ENCODE measurements at places on chromosomes 11 and 22. TPM values are rescaled to one million over a fixed set of nuclear protein-coding genes. Genes with fewer than 3 reads are reported as not detected.
A peak's percentile ranks its signal among the peaks of the same experiment; 100 is the strongest.

C22orf42 gene
- not detected for total RNA-seq

SLC5A12 gene
- total RNA-seq, result 0.88 TPM

RANGAP1 gene
- total RNA-seq, result 29.8 TPM

DNA sequence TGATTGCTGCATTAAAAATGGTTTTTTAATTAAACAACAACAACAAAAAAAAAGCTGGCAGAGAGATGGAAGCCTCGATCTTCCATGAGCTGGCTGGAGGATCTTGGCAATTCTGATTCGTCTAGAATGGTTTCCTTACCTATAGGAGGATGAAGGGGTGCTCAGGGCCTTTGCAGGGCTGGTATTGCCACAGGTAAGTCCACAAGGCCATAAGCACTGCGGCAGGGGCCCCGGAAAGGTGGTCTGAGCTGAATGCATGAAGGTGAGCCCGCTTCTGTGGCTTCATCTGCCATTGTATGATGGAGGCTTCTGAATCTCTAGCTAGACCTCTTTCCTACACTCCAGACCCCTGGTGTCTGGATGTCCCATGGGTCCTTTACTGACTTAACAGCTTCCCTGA lies 101.5 kb downstream of the TSPAN18 start:
- DNase-seq, result no peak
- H3K4me1 ChIP-seq, result no peaks in the 10 kb centered on the region
- H3K36me3 ChIP-seq, result no peaks in the 10 kb centered on the region
- H3K4me3 ChIP-seq, result no peak overlapping the region
- no peak overlapping the region for H3K27ac ChIP-seq
- H3K27me3 ChIP-seq, result peaks cover 10% of the 10 kb centered on the region

DNA sequence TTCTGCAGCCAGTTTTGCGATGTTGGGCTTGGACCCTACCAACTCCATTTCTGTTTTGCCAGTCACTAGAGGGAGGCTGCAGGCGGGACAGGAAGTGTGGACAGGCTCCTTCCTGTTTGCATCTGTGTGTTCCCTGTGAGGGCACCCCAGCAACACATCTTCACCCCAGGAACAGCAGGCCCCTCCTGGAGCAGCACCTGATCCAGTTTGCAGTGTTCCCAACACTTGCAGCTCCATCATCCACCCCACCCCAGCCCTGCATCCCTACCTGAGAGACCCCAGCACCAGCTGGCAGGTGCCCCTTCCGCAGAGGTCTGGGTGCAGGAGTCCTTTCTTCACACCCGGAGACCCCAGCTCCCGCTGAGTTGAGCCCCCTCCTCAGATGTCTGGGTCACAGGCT lies 7.4 kb upstream of the VSIG10L2 start:
- H3K27me3 ChIP-seq, result peaks cover 5% of the 10 kb centered on the region
- no peaks in the 10 kb centered on the region for H3K36me3 ChIP-seq
- no peak overlapping the region for H3K4me3 ChIP-seq
- DNase-seq, result no peak
- no peak overlapping the region for H3K27ac ChIP-seq

GRCh38 chr11:36392196-36392595 lies 96.1 kb downstream of the PRR5L start:
- peaks cover 14% of the 10 kb centered on the region for H3K36me3 ChIP-seq
- H3K27ac ChIP-seq, result no peak overlapping the region
- no peaks in the 10 kb centered on the region for H3K27me3 ChIP-seq
- no peak overlapping the region for H3K4me3 ChIP-seq

GRCh38 chr11:128772814-128773213 lies 78.9 kb downstream of the FLI1 start:
- no peak overlapping the region for H3K4me3 ChIP-seq
- no peak overlapping the region for H3K27ac ChIP-seq
- peaks cover 54% of the 10 kb centered on the region for H3K36me3 ChIP-seq
- no peak for DNase-seq
- peaks cover 7% of the 10 kb centered on the region for H3K4me1 ChIP-seq

DNA sequence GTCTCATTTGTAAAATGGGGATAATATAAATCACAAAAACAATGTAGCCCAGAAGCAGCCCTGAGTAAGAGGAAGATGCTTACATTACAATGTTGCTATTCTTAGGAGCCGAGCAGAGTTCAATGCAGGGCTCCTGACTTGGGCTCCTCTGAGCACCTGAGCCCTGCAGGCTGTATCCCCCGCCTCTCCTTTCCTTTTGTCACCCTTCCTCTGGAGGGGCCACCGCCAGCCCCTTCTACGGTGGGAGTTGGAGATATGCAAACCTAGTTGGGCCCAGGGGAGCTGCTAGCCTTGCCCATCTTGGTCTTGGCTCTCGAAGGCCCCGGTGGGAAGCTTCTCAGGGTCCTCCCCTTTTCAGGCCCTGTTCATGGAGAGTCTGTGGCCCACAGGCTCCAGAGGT lies 8.4 kb upstream of the CSNK1E start:
- H3K4me1 ChIP-seq, result peaks cover 11% of the 10 kb centered on the region
- H3K27ac ChIP-seq, result no peak overlapping the region
- DNase-seq, result peak; percentile 43
- H3K27me3 ChIP-seq, result no peaks in the 10 kb centered on the region
- H3K36me3 ChIP-seq, result no peaks in the 10 kb centered on the region

Data from osteoblast (primary cell).